Stimulated activated CD8-positive, alpha-beta memory T cell treated with anti-CD3 and anti-CD28 coated beads, Interleukin-4, amount 100 ng/mL, for 48 hours (primary cell): ENCODE measurements at places on chromosomes 6 and 20.

- DNase-seq, result no peak
Observed at GRCh38 chr6:108961985-108962384, 113.8 kb downstream of the ARMC2 start.

GRCh38 chr6:100554228-100554627, 89.5 kb upstream of the SIM1 start:
- DNase-seq, result no peak

DNA sequence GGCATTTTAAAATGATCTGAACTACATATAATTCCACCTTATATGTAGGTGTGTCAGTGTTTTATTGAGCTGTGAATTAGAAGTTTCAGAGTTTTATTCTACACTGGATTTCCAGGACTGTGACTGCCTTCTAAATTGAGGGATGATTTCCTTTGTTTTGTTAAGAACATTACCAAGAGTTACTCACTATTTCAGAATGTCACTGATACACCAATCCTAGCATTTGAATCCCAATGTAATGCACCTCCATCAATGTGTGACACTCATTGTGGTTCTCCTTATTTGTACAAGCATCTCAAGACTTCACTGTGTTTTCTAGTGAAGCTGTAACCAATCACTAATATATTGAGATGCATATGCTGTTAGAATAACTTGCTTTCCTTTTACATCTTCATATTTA, 86.8 kb downstream of the PLCB1 start:
- DNase-seq, result no peak

- DNase-seq, result no peak
Observed at GRCh38 chr6:7390226-7390878, 744 bp downstream of the RIOK1 start.

DNA sequence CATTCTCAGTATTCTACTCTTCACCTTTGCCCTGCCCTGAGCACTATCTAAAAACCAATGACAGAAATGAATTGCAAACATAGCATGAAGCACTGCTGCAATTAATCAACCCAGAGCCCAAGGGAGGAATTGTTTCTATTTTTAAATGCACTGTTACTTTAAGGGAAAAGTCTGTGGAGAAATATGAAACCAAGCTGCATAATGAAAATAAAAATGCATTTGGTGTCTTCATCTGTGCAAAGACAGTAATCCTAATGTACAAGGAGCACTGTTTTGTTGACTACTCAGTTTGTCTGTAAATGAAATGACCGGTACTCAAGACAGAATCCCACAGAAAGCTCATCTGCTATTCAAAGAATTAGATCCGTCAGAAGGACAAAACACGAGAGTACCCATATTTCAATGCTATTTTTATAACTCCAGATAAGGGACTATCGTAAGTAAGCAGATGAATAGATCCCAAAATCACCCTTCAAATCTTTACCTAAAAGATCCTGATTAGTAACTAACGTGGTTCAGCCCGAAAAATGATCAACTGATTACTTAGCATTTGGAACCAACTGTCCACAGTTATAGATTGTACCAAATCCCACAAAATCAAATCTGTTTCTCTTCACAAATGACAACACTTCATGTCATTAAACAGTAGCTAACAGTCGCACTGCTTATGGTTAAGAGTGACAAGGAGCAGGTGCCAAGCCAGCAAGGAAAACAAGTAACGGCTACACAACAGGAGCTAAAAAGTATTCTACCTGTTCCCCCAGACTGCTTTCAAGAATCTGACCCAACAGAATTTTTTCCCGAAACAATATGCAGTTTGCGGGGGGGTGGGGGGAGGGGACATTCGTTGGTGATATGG, 2.4 kb downstream of the KIF13A start:
- no peak for DNase-seq

GRCh38 chr20:1108437-1108920, 9.9 kb upstream of the PSMF1 start:
- DNase-seq, result peak; percentile 72

DNA sequence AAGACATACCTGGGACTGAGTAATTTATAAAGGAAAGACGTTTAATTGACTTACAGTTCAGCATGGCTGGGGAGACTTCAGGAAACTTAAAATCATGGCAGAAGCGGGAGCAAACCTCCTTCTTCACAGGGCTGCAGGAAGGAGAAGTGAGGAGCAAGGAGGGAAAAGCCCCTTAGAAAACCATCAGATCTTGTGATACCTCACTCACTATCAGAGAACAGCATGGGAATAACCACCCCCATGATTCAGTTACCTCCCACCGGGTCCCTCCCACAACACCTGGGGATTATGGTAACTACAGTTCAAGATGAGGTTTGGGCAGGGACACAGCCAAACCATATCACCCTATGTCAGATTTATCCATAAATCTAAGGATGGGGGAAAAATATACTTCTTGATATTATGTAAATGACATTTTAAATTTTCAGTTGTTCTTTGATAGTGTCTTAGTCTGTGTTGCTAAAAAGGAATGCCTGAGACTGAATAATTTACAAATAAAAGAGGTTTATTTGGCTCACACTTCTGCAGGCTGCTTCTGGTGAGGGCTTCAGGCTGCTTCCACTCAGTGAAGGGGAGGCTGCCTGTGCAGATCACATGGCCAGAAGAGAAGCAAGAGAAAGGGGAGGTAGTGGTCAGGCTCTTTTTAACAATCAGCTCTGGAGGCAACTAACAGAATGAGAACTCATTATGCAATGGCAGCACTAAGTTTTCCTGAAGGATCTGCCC, 1.2 kb upstream of the MCM9 start:
- DNase-seq, result no peak

GRCh38 chr20:48609491-48609978, 218.3 kb downstream of the PREX1 start:
- DNase-seq, result no peak

- DNase-seq, result no peak
Observed at GRCh38 chr20:11755071-11755841, 162.4 kb upstream of the BTBD3 start.

GRCh38 chr6:16375843-16376242, 137.5 kb downstream of the GMPR start:
- DNase-seq, result no peak

DNA sequence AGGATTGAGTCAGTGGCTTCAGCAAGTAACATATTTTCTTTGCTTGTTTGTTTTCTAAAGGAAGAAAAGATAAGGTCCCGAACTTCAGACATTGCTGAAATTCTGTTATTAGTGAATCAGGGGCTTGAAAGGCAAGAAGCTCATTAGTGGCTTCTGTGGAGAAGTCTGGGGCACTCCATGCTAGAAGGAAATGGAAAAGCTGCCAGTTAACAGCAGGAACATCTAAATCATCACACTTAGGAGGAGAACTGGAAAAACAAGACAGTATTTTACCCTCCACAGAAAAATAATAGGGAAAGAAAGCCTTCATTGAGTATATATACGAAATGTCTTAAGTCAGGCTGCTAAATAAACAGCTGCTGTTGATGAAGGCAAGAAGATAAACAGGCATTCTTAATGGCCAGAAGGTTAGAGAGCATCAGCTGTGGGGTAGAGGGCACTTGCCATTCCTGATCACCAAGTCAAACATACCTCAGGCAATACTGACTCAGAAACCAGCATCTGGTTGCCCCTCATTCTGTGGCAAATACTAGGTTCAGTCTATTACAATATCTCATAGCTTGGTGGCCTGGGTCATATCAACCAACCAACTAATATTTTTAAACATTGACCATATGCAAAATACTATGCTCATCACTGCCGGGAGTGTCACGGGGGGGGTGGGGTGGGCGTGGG, 143.2 kb upstream of the TENT5A start:
- no peak for DNase-seq

DNA sequence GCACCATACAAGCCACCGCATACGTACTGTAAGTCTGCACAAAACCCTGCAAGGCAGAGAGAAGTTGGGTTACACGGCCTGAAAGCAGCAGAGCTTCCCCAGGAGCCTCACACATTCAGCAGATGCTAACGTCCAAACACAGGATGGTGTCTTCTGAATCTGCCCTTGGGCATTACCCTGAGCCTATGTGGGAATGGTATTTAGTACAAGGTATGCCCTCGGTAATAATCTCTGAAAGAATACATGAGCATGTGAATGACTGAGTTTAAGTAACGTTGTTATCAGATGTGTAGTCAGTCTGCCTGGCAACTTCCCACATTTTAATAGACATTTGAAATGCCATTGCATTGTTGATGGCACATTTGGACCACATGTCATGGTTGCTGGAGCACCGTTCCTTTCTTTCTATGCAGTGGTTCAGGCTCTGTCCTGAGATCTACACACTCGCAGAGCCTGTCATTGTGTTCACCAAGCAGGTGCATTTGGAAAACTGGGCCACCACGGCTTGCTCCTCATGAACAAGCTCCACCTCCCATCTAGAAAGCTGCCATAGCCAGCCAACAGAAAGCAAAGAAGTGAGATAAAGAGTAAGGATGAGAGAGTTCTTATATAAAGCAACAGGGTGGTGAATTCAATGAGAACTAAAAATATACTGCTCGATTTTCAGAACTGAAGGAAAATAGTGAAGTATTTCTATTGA, 136.5 kb upstream of the GGTLC1 start:
- DNase-seq, result no peak

DNA sequence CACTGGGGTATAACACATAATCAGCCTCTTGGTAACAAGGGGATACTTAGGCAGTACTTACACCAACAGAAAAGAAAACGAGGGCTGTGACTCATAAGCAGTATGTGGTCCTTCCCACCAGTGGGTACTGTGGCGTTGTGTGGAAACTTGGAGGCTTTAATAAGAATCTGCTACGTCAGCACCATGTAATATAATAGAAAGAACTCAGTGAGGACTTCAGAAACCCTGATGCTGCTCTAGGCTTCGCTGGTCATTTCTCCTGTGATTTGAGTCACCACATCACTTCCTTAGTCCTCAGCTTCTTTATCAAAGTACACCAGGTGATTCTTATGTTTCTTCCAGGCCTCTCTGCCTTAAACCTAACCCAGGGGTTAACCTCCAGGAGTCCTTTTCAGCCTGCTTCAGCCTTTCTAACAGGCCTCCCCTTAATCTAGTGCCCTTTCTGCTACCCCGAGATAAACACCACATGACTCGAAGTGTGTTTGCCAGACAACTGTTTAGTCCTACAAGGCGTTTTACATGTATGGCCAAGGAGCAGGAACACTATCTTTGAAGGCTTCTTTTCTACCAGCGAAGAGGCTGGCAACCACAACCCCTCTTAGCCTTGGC, 68.5 kb downstream of the FYN start:
- peak; percentile 76 for DNase-seq

DNA sequence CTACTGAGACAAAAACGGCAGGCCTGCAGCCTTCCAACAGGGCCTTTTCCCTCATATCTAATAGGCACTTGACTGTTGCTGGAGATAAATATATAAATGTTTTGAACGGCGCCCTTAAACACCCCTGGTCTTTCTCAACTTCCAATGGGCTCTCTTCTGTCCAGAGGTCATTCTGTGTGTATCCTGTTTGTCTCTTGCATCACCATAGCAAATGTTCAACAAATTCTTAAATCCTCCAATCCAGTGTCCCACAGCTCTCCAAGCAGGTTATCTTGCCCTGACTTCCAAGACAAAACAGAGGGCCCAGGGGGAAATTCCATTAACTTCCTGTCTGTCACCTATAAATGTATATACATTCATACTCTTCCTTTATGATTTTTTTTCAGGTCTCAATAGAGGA, 62.0 kb downstream of the OR2J2 start:
- no peak for DNase-seq

DNA sequence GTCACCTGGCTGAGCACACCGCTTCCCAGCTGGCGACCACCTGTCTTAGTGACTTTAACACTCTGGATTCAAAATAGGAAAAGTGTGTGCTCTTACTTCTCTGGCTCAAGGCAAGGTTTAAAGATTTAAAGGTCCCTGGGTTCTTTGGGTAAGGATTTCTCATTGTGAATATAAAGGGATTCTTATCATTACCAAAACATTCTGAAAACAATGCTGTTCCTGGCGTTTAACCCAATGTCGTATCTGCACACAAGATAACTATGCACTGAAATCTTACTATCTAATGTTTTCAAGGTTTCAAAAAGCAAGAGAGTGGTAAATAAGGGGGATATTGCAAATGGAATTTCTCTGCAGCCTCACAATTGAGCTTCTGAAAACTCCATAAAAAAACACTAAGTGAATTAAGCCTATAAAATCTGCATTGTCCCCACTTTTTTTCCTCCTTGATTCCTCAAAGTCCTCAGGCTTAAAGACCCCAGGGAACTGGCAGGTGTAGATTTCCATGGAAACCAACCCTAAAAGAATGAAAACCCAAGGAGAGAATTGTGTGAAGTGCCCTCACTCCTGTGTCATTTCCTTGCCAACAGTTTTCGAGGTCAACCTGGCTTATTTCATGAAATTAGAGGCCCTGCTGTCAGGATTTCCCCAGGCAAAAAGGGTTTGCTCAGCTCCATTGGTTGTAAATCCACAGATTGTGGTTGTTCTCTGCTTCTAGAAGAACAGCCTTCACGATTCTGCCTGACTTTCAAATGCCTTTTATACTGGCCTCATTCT, 44.0 kb downstream of the BMP2 start:
- no peak for DNase-seq

GRCh38 chr6:710601-711571, 17.9 kb upstream of the EXOC2 start:
- DNase-seq, result peak; percentile 65

- DNase-seq, result no peak
Observed at GRCh38 chr20:24452498-24453127, 16.8 kb upstream of the SYNDIG1 start.

- DNase-seq, result no peak
Observed at GRCh38 chr20:40663991-40664880, 24.8 kb downstream of the MAFB start.

DNA sequence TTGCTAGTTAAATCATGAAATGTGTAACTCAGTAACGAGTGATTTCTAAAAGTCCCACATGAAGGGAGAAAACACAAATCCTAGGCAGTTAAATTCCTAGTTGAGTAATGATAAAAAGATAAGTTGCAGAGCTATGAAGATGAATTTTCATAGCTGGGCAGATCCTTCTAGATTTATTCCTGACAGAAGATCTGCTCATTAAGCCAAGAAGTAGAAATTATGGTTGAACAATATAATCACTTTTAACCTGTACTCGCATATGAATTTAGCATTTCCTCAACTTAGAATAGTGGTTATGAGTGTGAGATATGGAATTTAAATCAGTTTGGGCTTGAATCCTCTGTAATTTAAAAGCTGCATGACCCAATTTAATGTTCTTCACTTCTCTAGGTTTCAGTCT, 359.2 kb upstream of the HSF2 start:
- no peak for DNase-seq

GRCh38 chr6:10722570-10722819, 375 bp upstream of the TMEM14C start:
- no peak for DNase-seq

DNA sequence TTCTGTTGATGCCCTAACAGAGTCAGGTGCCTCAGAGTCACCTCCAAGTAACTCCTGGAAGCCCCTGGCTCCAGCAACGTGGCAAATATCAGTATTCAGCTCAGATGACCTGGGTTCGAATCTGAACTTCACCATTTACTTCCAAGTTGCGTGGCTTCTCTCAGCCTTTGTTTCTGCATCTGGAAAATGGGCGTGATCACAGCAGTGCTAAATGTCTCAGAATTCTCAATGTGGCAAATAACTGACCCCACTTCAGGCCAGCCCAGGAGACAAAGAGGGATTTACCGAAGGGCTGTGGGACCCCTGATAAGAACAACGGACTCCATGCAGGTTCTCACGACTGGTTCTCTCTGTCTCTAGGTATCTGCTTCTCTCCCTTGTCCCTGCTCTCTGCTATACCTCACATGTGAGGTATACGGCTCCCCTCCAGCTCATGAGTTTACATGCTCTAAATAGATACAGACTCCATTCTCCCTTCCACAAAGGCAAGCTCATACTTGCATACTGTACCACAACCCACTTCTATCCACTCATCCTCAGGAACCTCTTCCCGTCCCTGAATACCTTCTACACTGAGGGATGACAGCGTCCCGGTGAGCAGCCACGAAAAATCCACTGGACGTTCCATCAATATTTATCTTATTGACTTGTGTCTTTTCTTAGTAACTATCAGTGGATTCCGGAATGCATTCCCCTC, 84.1 kb downstream of the SNX5 start:
- DNase-seq, result no peak
